ENCODE measurements at places on chromosomes 7 and 10. TPM values are rescaled to one million over a fixed set of nuclear protein-coding genes. Genes with fewer than 3 reads are reported as not detected.

LLCFC1 gene
- total RNA-seq, result not detected

LRMDA gene
- total RNA-seq, result 26.9 TPM

FAS gene
- 7.4 TPM for total RNA-seq

NPY gene
- not detected for total RNA-seq

ITPRID1 gene
- total RNA-seq, result not detected

EGR2 gene
- total RNA-seq, result 0.22 TPM

SERPINE1 gene
- 74.3 TPM for total RNA-seq
